ENCODE measurements at places on chromosomes 3 and 15.

GRCh38 chr3:106067711-106068110 is 198.9 kb upstream of the CBLB start:
- no peak for DNase-seq

- peak; percentile 58 for DNase-seq
Measured at GRCh38 chr15:77019521-77020331, 24.8 kb downstream of the PSTPIP1 start.

GRCh38 chr3:146134348-146135117 is 26.5 kb downstream of the PLOD2 start:
- DNase-seq, result no peak

- DNase-seq, result peak; percentile 65
Measured at GRCh38 chr15:25783607-25784540, 79.3 kb downstream of the ATP10A start.

GRCh38 chr15:80709542-80709941 is 14.4 kb downstream of the ABHD17C start:
- no peak for DNase-seq

- no peak for DNase-seq
Measured at GRCh38 chr3:180684807-180685206, 5.5 kb upstream of the CCDC39 start.

- DNase-seq, result no peak
Measured at GRCh38 chr15:36414670-36415069, 164.8 kb upstream of the CDIN1 start.

Data from activated CD4-positive, alpha-beta T cell treated with anti-CD3 and anti-CD28 coated beads for 48 hours (primary cell).